Stromal cell of bone marrow (primary cell): ENCODE measurements at places on chromosomes 11 and 22.

DNA sequence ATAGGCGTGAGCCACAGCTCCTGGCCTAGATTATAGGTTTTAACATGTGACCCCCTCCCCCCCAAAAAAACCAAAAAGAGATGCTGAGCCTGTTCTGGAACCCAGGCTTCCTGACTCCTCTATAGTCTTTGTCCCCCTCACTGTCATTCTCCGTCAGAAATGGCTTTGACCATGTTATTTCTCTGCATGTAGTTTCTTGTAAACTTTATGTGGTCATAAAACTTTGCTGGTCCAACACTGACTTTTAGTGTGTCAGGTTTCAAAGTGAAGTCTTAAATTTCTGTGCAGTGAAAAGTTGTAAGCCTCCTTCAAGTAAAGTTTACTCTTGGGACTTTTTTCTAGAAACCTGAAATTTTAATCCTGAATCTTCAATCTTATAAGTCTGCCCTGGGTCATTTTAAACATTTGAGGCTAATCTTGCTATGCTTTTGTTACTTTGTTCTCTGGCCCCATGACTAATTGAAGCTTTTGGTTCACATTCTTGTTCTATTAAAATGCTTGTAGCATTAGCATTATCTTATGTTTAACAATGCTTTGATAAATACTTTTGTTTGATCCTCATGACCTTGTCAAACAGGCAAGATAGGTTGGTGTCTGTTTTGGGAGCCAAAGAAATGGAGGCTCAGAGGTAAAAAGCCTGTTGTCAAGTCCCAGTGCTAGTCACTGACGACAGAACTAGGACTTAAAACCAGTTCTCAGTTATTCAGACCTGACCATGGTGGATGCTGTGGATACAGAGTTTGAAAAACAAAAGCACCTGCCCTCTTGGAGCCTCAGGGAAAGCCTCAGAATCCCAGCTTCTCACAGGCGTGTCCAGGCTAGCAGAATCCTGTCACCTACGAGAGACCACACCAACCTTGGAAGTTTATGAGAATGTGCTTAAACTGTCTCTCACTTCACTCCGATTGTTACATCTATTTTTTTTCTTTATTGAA lies 87.7 kb upstream of the HORMAD2 start:
- DNase-seq = no peak

GRCh38 chr22:23531966-23532705 lies 48.0 kb downstream of the IGLL1 start:
- DNase-seq = no peak

- DNase-seq = peak; percentile 63
Measured at GRCh38 chr22:32619614-32620426, 145.2 kb downstream of the FBXO7 start.

- DNase-seq = peak; percentile 74
Measured at GRCh38 chr11:68890490-68891231, 13.0 kb downstream of the MRPL21 start.

GRCh38 chr22:23072911-23073491 lies 2.7 kb downstream of the GNAZ start:
- no peak for DNase-seq

GRCh38 chr11:33065445-33066178 lies 26.2 kb downstream of the TCP11L1 start:
- no peak for DNase-seq

DNA sequence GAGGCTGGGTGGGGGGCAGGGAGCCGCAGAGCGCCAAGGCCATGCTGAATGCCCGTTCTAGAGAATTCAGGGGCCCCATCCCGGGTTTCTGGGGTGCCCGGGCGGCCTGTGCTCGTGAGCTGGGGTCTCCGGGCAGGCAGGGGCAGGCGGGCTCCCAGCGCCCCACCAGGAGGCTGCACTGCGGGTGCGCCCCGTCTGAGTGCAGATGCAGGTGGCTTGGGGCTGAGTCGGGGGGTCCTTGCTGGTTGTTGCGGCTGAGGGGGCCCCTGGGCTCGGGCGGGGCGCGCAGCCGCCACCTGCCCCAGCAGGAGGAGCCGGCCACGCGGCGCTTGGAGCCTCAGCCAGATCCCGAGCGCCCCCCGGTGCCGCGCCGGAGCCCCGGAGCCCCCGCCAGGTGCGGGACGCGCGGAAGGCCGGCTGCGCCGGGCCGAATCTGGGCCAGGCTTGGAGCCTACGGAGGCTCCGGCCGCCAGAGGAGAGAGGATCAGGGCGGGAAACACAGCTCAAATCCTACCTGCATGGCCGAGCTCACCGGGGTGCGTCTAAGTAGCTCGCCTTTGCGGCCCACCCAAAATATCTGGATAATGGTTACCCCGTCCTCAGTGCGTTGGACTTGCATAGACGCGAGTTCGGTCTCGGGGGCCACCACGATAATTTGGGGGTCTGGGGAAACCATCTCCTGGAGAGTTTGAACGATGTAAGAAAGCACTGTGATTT lies 590 bp upstream of the IGF2 start:
- no peak for DNase-seq

GRCh38 chr11:3378426-3379423 lies at the start of gene ZNF195:
TSS of gene ZNF195 (minus strand) at chr11:3379146. CDS start at chr11:3379040, 106 bp downstream.
- peak; percentile 85 for DNase-seq

DNA sequence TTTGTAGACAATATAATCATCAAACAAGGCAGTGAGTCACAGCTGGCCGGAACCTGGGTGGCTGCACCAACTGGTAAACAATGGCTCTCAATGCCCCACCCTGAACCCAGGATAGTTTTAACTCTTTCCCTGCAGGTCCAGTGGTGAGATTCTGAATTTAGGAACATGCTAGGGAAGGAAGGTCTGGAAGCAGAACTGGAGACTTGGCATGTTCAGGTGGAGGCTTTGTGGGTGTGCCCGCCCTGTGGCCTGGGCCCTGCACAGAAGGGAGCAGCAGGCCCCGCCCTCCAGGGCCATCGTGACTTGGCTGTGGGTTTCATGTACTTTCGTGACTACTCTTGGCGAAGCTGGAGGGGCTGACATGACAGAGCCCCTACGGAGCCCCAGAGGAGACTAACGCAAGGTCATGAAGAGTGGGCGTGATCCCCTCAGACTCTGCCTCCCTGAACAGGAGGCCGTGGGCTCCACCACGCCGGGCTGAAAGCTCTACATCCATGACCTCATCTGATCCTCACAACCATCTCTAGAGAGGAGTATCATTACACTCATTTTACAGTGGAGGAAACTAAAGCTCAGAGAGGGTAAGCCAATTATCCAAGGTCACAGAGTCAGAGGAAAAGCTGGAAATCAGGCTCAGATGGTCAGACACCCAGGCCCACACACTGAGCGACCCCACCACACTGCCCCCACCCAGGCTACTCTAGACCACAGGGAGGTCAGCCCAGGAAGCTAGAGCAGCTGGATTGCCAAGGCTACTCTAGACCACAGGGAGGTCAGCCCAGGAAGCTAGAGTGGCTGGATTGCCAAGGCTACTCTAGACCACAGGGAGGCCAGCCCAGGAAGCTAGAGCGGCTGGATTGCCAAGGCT lies 27.3 kb downstream of the MAFF start:
- peak; percentile 48 for DNase-seq

DNA sequence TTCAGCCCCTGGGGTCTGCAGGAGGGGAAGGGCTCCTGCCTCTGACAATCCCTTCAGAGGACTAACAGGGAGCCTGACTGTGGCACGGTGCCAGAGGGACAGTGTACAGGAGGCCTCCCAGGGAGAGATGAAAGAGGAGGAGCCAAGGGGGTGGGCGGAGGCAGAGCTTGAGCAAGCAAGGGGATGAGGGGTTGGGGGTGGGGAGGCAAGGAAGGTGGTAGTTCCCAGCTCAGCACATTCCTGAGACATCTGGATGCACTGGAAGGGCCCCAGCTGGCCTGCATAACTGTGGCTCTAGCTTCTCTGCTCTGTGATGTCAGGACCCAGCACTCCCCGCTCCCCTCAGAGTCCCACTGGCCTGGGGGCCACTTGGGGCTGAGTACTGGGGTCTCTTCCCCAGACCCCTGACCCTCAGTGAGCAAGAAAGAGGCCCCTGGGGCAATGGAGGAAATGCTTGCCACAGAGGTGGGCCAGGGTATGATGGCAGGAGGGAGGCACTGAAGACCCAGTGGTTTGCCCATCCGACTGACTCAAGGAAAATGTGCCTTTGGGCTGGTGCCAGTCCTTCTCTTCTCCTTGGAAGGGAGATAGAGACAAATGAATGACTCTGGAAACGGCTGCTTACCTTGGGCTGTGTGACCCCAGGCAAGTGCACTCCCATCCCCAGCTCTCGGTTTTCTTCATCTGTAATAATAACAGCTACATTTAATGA lies 13.3 kb downstream of the CREB3L1 start:
- DNase-seq = peak; percentile 79

- DNase-seq = no peak
Measured at GRCh38 chr11:17076517-17077239, 789 bp downstream of the RPS13 start.
